ENCODE measurements at places on chromosomes 5 and 9.

- DNase-seq: no peak
- H3K4me3 ChIP-seq: no peak overlapping the region
- H3K36me3 ChIP-seq: no peaks in the 10 kb centered on the region
- no peaks in the 10 kb centered on the region for H3K27me3 ChIP-seq
- no peak overlapping the region for H3K27ac ChIP-seq
These were observed 35.9 kb downstream of the CRB2 start for GRCh38 chr9:123391946-123392345.

DNA sequence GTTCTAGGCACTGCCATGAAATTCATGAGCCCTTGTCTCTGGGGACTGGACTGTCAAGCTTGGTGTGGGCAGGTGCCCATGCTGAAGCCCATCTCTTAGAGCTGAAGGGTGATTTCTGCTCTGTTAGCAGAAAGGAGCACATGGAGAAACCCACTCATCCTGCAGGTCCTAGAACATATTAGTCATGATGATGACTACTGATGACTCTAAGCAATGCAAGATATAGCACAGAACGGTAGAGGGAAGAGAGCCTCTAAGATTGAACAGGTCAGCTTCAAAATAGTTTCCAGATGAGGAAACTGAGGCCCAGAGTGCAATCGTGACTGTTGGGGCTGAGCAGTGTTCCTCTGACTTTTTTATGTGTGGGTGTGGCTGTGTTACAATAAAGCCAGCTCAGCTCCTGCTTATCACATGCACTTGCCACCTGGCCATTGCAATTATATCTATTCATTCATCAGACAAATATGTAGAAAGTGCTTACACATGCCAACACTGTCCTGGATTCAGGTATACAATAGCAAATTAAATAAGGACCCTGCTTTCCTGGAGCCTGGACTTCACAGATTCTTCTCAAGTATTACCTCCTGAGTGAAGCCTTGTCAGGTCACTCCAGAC lies 140.2 kb upstream of the BRINP1 start:
- H3K4me3 ChIP-seq: no peak overlapping the region
- no peaks in the 10 kb centered on the region for H3K36me3 ChIP-seq
- DNase-seq: no peak
- no peaks in the 10 kb centered on the region for H3K27me3 ChIP-seq
- no peaks in the 10 kb centered on the region for H3K4me1 ChIP-seq
- H3K27ac ChIP-seq: no peak overlapping the region

- H3K27me3 ChIP-seq: no peaks in the 10 kb centered on the region
- H3K4me3 ChIP-seq: no peak overlapping the region
- no peak overlapping the region for H3K27ac ChIP-seq
- DNase-seq: no peak
These were observed 575.7 kb upstream of the ACO1 start for GRCh38 chr9:31808766-31809165.

DNA sequence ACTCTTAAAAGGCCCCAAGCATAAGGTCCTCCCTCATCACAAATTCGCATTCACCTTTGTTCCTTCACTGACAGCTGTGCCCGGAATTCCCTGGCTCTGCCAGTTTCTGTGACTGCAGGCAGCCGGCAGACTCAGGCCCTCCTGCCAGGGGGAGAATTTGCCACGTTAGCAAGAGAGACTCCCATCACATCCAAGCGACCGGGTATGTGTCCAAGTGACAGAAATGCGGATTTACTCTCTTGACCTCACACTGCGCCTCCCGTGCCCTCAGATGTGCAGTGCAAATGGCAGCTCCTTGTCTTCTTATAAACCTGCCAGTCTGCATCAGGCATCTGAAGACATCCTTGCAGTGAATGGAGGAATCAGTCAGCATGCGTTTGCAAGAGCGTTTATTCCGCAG lies 187.1 kb upstream of the WWC1 start:
- H3K27ac ChIP-seq: no peak overlapping the region
- H3K36me3 ChIP-seq: no peaks in the 10 kb centered on the region
- no peaks in the 10 kb centered on the region for H3K27me3 ChIP-seq
- H3K4me3 ChIP-seq: no peak overlapping the region
- no peak for DNase-seq

- no peak overlapping the region for H3K4me3 ChIP-seq
- DNase-seq: no peak
- H3K27me3 ChIP-seq: no peaks in the 10 kb centered on the region
- no peaks in the 10 kb centered on the region for H3K36me3 ChIP-seq
- H3K27ac ChIP-seq: no peak overlapping the region
- no peaks in the 10 kb centered on the region for H3K4me1 ChIP-seq
These were observed 60.5 kb upstream of the CD180 start for GRCh38 chr5:67257077-67257476.
